ENCODE measurements at places on chromosomes 3 and 15.

- no peak for DNase-seq
These were observed 488.8 kb upstream of the DPPA4 start for GRCh38 chr3:109825971-109826810.

DNA sequence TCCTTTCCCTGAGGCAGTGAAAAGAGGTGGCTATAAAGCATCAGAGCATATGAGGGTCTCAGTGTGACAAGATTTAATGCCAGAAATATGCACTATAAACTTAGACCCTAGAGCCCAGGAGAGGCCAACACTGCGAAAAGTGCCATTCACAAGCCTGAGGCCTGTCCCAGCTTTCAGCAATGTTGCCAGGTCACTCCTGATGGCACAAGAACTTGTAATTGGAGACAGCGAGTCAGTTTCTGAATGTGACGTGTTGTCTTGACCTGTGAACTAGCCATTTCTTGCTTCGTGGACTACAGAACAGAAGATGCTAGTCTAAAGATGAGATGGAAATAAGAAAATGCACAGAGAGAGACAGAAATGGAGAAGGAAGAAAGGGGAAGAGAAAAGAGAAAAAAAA, 87.9 kb downstream of the WDR72 start:
- DNase-seq, result no peak

DNA sequence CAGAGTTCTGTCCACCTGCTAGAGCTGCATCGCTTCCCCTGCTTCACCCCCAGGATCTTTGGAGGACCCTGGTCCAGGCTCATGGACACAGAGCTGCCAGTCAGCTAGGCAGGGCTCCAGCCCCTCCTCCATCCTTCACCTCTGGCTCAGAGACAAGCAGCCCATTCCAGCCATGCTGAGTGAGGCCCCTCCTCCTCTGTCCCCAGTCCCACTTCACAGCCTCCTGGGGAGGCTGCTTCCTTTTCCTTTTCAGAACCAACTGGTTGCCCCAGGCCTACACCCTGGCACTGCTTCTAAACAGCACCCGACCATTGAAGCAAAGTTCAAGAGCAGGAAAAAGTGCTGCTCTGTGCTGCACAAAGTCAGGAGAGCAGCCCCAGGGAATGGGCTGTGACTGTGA, 22.2 kb downstream of the IQSEC1 start:
- DNase-seq, result no peak

GRCh38 chr3:101151286-101151913, 158.2 kb upstream of the ABI3BP start:
- DNase-seq, result no peak

DNA sequence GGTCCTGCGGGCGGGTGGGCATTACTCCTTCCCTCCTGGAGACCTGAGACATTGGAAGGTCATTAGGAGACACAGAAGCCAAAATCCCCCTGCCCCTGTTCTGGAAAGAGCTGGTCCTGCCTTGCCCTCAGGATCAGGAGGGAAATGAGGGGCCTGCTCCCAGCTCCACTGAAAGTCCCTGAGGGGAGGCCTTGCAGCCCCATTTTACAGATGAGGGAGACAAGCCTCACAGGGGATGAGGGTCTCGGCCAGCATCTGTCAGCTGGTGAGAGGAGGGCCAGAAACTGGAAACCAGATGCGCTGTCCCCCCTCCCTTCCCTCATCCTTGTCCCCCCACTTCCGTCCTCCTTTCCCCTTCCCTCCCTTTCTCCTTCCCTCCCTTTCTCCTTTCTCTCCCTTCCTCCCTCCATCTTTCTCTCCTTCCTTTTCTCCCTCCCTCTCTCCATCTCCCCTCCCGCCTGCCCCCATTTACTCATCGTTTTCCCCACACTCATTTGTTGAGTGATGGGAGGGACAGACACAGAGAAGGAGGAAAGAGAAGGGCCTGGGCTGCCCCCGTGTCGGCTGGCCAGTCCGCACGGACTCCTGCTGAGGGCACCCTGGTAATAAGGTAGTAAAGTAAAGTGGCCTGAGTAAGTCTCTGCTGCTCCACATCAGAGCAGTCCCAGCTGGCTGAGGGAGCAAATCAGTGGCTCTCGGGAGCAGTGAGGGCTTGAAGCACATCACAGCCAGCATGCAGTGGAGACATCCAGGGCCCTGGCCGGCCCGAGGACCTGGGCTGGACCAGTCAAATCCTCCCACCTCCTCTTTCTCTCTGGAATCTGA, 112.4 kb upstream of the ALDH1A3 start:
- no peak for DNase-seq

DNA sequence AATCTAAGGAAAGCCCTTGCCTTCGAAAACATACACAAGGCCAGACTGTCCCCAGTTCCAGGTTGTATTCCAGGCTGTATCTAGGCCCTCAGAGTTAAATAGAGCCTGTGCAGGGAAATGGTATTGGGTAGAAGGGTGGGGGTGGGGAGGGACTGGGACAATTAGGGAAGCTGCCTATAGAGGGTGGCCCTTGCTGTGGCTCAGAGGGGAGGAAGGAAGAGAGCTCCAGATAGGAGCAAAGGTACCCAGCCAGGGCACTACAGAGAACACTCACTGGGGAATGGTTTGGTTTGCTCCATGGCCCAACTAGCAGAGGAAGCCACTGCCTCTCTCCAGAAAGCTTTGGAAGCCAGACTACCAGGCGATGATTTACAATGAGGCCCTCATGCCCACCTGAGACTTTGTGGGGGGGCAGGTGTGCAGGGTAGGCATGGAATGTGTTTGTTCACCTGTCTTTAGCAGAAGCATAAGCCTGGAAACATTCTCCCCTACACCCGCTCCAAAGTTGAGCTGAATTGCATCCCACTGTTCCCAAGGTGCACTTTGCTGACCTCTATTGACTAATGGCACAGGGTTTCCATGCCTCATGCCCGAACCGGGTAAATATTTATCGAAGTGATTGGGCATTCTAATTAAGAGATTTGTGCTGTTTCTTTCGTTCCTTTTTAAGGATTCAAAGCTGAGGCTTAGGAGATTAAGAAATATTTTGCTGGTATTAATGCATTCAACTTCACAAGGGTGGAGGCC, 6.3 kb upstream of the TLE3 start:
- no peak for DNase-seq

DNA sequence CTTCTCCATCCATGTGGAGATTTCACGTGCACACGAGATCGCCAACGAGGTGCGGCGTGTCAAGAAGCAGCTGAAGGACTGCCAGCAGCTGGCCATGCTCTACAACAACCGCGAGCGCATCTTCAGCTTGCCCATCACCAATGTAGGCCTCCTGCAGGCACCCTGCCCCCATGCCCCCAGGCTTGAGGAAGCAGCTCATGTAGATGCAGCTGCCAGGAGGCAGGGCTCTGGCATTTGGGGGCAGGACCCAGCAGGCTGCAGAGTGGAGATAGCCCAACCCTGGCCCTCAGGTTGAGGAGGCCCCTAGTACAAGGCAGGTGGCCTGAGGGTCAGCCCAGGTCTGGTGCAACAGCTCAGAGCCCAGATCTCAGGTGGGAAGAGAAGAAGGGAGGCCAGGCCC, 36.4 kb downstream of the DNAH1 start:
- no peak for DNase-seq

DNA sequence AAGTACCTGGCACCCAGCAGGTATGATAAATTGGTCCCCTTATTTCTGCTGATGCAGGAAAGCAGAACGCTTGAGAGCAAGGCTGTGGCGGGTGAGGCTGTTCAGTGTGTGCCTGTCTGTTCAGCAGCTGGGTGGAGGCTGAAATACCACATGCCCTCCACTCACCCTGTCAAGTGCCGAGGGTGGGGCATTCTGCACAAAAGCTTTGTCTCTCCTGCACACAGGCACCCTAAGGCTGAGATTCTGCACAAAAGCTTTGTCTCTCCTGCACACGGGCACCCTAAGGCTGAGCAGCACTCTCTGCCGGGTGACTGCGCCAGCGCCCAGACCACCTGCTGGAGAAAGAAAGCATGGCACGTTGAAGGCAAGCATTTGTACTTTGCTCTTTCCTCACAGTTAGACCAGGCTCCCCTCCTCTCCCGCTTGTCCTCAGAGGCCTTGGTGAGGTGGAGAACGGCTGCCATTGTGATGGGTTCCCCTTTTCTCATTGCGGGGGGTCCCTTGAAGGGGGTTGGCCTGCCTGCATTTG, 97.5 kb downstream of the BDH1 start:
- peak; percentile 28 for DNase-seq

DNA sequence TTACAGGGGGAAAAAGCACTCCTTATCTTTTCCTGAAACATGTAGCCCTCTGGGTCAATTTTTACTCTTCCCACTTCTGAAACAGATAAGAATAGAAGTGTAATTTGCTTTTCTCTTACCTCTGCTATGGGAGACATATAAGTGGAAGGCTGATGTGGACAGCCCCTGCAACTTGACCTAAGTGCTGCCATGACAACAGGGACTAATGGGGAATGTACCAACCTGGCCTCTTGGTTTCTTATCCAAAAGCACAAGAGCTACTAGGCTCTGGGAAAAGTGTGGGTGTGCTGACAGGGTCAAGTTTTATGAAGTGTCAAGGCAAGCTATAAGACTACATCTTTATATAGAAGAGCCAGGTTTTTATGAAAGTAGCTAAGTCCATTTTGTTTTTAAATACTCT, 1246.5 kb downstream of the OTOL1 start:
- DNase-seq, result no peak

- DNase-seq, result no peak
These were observed 80.2 kb downstream of the ARNT2 start for GRCh38 chr15:80484333-80484864.

DNA sequence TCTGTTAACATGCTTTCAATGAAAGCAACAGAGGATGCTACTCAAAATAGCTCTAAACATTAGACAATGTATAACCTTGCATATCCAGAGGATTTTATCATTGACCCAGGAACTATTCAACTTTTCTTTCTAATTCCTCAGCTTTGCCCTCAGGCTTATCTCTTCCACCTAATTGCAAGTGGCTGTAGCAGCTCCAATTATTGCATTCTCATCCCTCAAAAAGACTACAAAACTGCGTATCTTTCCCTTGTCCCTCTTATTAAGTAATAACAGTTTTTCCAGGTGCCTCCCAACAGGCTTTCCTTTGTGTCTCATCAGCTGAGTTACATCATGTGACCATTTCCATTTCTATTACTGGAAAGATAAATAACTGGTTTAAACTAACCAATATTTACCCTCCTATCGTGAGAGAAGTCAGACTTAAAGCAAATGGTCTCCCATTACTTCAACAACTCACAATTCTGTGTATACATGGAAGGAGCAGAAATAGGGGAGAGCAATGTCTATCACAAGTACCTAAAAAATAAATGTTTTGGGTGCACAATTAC, 78.0 kb upstream of the MBNL1 start:
- DNase-seq, result no peak

DNA sequence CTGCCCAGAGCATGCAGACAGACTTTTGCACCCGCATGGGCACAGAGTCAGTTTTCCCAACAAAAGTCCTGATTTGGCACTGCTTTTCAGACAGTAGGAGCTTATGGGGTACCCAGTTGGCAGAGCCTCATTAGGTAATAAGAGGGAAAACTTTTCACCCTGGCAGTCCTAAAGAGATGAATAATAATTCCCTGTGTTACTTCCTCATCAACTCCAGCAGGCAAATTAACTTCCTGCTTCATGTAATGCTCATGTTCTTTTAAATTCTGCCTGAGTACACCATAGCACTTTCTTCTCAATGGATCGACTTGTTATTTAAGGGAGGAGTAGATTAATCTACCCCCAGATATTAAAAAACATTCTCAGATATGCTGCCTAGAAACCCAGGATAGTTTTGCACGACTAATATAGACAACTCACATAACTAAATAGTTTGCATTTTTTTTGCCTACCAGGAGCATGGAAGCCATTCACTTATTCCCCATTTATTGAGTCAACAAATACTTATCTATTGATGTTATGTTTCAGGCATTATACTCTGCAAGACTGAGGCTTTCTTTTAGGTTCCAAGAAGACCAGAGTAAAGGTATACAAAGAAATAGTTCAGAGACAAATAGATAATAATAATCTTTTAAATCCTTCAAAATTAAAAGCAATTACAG, 214.5 kb downstream of the KCNMB2 start:
- DNase-seq, result no peak

GRCh38 chr3:139521816-139522215, 17.7 kb downstream of the RBP1 start:
- DNase-seq, result no peak

GRCh38 chr3:106006571-106006970, 137.8 kb upstream of the CBLB start:
- no peak for DNase-seq

DNA sequence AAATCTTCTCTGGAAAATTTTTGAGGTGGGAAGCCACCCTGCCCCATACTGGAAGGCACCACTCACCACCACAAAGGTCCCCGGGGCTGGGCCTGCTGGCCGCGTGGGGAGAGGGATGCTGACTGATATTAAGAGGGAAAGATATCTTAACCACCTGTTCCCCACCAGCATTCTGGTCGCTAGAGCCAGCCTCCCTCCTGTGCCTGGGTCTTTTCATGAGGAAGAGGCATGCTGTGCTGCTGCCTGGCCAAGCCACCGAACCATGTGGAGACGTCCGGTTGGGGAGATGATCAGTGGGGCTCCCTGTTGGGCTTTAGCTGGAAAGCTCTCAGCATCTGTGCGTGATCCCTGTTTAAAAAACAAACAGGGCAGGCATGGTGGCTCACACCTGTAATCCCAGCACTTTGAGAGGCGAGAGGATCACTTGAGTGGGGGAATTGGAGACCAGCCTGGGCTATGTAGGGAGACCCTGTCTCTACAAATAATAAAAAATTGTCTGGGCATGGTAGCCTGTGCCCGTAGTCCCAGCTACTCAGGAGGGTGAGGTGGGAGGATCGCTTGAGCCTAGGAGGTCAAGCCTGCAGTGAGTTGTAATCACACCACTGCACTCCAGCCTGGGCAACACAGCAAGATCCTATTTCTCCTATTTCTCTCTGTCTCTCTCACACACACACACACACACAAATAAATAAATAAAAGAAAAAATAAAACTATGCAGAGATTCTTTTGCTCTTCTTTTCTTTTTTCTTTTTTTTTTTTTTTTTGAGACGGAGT, 1.0 kb downstream of the KLHL18 start:
- DNase-seq, result no peak

DNA sequence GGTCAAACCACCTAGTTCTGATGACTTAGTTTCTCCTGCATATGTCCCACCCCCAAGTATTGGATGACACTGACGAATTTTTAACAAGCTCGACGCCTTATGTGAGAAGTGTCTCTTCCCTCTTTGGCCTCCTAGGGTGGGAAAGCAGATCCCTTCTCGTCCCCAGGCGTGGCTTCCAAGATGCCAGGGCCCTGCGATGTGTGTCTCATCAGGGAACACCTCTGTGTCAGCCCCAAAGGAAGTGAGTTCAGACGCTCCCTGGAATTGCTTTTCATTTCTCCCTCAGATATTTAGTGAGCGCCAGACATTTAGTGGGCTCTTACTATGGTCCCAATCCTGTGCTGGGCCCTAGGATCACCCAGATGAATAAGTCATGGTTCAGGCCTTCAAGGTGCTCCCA, 212.7 kb upstream of the NR2E3 start:
- no peak for DNase-seq

GRCh38 chr3:152203652-152204051, 65.1 kb upstream of the MBNL1 start:
- DNase-seq, result no peak
